Ecto neural progenitor cell (in vitro differentiated cells): ENCODE measurements at places on chromosomes 11 and 22.

DNA sequence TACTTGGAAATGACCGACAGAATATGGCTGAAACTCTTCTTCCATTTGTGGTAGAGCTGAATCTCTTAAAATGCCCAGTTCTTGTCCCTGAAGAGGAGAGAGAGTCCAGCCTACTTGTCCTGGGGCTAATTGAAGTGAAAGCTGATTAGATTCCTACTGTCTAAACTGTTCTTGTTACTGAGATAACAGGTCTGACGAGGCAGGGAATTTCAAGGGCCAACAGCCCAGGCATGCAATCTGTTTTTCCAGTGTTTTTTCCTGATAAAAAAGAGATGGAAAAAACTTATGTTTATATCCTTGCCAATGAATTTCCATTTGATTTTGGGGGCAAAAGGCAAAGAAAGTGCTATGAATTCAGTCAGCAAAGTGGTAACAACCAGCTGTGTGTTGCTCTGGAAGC, 195.5 kb downstream of the ETS1 start:
- no peak for DNase-seq

DNA sequence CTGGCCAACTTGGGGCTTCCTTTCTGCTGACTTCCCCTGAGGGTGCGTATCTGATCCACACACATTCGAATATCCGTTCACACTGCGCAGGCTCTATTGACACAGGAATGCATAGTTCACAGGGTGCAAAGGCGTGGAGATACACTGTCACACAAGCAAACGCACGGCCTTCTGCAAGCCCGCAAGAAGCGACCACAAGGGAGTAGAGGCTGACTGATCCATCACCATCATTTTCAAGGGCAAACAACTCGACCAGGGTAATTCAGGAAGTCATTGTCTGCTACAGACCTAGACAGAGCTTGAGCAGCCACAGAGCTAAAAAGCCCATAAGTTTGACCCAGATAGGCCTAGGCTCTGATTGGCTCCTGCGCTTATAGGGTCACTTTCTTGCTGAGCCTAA, 392.3 kb downstream of the MN1 start:
- DNase-seq = no peak

- no peak for DNase-seq
These were observed 1310.1 kb upstream of the RAG2 start for GRCh38 chr11:37908219-37908548.

GRCh38 chr11:70128435-70128906, 50.4 kb downstream of the ANO1 start:
- no peak for DNase-seq

DNA sequence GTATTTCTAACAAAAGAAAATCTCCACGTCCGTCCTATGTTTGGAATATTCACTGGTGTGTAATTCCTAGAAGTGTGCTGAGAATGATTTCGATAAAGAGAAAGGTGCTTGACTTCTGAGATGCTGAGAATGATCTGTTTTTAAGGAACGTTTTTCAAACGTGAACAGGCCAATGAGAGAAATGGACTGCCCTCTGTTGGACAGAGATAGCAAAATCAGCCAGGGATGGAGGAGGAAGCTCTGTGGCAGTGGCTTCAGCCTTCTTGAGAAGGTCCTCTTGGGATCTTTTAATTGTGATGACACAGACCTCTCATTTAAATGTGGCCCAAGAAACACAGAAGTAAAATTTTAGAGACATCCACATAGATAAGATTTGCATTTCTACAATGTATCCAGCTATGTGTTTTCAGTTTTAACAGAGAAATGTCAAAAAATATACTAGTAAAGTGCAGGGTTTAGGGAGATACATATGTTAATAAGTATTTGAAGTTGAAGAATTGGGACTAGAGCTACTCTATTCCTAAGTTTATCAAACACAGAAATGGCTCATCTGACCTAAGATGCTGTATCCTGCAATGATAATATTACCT, 84.0 kb upstream of the RCN1 start:
- DNase-seq = no peak

DNA sequence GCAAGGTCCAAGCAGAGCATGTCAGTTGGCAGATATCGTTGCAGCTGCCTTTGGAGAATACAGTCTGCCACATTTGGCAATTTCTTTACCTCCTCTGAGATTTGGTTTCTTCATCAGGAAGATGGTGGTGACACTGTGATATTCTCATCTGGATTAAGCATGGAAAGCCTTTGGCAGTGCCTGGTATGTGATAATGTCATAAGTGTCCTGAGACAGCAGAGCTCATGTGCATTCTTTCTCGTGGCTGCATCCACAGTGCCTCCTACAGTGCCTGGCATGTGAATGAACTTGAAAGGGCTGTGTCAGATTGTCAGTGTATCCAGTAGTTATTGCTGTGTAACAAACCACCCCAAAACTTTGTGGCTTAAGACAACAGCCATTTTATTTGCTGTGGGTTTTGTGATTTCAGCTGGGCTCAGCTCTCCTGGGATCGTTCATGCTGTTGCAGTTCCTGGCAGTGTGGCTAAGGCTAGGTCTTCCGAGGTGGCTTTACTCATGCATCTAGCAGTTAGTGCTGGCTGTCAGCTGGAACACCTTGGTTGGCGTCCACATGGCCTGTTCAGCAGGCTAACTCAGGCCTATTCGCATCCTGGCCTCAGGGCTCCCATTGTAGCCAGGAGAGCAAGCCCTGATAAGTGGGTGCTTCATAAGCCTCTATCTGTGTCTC, 35.7 kb upstream of the MICAL2 start:
- DNase-seq = no peak

DNA sequence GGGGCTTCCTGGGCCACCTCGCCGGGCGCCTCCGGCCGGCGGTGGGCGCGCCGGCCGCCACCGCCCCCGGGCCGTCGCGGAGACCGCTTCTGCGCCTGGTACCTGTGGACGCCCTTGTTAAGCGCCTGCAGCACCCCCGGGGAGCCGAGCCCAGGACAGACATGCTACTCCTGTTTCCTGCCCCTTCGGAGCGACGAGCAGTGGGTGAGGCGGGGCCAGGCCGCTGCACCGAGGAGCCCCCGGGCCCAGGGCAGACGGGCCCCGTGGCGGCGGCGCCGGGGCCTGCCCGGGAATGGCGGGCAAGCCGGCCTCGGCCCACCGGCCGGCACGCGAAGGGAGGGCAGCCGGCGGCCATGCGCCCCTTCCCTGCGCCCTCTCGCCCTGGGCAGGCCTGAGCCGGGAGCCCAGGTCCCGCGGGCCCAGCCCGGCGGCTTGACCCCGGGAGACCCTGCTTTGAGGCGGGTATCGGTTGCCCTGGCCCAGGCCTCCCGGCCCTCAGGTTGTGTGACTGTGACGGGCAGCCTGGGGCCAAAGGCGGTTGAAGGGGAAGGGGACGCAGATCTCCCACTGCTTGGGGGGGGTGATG, 789 bp upstream of the KDM2A start:
- DNase-seq = no peak

GRCh38 chr11:111452146-111452545, 60.0 kb downstream of the BTG4 start:
- DNase-seq = peak; percentile 32

DNA sequence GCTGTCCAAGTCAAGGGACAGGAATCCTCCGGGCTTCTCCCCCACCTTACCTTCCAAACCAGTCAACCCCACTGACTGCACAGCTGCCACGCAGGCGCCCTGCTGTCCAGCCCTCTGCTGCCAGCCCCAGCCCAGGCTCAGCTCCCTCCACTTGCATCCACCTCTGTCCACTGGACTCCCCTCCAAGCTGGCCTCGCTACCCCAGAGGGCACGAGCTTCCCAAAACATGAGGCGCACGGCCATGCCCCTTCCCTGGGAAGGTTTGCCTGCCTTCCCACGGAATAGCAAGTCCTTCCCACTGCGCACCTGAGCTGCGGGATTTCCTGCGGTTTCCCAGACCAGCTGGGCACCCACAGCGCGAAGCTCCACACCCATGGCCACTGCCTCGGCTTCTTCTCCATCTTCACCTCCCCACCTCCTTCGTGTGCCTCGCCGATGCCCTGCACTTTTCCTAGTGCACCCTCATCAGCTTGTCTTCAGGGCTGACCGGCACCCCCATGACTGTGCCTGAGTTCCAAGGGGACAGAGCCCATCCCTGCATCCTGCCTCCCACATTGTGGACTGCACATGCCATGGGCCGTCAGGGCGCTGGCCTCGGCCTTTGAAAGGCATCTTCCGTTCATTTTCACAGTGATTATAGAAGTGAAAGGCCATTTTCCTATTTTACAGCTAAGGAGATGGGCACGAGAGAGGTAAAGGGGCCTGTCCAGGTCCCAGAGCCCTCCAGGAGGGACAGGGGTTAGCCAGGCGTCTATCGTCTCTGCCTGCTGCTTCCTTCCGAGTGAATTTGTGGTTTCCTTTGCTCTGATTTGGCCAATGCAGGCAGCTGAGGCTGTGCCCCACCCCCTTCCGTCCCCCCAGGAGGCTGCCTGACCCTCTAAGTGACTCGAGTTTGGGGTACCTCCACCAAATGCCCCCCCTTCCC, 16.4 kb downstream of the IFITM10 start:
- DNase-seq = no peak

DNA sequence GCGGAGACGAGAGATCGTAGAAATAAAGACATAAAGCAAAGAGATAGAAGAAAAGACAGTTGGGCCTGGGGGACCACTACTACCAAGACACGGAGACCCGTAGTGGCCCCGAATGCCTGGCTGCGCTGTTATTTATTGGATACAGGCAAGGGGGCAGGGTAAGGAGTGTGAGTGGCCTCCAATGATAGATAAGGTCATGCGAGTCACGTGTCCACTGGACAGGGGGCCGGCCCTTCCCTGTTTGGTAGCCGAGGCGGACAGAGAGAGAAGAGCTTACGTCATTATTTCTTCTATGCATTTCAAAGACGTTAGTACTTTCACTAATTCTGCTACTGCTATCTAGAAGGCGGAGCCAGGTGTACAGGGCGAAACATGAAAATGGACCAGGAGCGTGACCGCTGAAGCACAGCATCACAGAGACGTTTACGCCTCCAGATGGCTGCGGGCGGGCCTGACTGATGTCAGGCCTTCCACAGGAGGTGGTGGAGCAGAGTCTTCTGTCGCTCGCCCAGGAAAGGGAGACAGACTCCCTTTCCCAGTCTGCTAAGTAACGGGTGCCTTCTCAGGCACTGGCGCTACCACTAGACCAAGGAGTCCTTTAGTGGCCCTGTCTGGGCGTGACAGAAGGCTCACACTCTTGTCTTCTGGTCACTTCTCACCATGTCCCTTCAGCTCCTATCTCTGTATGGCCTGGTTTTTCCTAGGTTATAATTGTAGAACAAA, 24.8 kb downstream of the PPP6R2 start:
- no peak for DNase-seq

DNA sequence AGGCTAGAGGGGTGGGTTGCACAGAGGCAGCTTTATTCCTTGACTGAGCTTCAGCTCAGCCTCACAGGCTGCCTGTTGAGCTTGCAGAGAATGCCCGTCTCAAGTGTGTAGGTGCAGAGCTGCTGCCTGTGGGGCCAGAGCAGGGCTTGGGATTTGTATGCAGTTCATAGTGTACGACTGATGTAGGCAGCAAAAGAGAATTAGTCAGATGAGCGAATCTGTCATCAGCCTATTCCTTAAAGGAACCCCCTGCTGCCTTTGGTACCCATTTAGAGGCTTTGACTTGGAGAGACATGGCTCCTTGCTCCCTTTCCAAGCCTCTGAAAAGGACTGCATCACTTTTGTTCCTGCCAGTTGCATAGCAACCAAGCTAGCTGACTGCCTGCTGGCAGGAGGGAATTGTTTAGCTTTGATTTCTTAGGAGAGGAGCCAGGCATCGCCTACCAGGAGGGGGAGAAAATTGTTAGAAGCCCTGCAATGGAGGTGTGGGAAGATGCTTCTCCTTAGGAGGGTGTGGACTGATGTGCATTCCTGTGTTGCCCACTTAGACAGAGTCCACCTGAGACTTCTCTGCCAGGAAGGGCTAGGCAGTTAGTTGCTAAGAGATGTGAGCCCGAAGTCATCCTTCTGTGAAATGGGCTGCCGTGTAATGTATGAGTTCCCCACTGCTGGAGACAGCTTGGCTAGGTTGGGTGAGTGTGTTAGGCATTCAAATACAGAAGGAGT, 10.9 kb downstream of the ACO2 start:
- peak; percentile 57 for DNase-seq

DNA sequence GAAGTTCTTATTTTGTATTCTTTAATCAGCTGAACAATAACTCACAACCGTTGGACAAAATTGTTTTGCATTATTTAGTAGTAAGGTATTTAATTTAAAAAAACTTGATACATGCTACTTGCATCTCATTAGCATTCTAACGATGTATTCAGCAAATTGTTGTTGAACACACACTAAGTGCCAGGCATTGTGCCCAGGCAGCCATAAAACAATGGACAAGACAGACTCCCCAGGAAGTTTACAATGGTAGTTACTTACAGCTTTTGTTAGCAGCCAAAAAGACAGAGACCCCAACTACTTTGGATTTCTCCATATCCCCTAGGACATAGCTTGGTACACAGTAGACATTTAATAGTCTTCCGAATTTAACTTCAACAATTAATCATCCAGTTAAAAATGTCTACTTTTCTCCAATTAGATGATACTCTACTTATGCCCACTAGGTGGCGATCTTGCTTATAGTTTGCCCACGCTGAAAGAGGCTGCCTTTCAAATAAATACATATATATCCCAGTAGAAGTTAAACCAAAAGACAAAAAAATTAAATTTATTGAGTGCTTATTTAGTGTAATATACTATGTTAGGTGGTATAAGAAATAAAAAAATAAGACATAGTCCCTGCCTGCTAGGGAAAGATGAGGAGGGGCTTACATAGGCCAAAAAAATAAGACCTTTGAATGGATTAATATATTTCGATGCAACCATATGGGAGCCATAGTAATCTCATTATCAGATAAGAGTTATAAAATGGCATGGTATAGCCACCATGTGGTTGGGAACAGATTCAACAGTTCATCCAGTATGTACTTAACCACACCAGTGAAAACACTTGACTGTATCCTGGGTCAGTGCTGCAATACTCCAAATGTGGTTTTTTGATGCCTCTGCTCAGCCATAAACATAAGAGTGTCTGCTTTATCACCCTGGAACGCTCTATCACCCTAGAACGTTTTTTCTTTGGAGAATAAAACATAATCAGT, 2.0 kb upstream of the FJX1 start:
- no peak for DNase-seq

GRCh38 chr11:128532016-128532571, 55.3 kb downstream of the ETS1 start:
- no peak for DNase-seq
